ENCODE measurements at places on chromosomes 6 and 20. TPM values are rescaled to one million over a fixed set of nuclear protein-coding genes. Genes with fewer than 3 reads are reported as not detected.
A peak's percentile ranks its signal among the peaks of the same experiment; 100 is the strongest.

DNA sequence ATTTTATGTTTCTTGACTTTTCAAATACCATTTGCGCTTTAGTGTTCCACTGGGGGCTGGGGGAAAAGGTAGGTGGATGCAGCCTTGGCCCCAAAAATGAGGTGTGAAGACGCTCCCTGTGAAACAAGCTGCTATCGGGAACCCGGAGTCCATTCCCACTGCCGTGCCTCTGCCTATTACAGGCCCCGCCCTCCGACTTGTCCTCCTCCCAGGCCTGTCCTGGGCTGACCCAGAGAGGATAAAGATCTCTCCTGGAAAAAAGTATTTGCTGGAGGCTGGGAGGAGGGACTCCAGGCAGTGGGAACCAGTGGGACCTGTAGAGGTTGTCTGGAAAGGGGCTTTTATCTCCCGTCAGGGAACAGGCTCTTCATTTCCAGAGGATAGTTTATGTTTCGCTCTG lies 215.0 kb downstream of the SLC24A3 start:
- peak; percentile 60 for DNase-seq

DNA sequence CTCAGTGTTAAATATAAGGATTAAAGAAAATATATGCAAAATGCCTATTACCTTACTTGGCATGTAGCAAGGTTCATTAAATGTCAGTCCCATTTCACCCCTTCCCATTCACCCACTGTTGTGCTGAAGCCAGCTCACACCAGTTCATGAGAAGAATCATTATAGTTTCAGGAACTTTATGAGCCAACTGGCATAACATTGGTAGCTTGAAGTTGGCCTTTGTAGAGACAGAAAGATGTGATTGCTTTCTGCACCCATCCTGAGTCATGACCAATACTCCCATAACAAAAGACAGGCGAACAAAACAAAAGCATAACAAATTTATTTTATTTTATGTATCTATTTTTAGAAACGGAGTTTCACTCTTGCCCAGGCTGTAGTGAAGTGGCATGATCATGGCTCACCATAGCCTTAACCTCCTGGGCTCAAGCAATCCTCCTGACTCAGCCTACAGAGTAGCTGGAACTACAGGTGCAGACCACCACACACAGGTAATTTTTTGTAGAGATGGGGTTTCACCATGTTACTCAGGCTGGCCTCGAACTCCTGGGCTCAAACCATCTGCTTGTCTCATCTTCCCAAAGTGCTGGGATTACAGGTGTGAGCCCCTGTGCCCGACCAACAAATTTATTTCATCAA lies 17.6 kb upstream of the IER3 start:
- no peak for DNase-seq

GRCh38 chr6:44275271-44275748 lies 5.1 kb downstream of the TMEM151B start:
- no peak for DNase-seq

DNA sequence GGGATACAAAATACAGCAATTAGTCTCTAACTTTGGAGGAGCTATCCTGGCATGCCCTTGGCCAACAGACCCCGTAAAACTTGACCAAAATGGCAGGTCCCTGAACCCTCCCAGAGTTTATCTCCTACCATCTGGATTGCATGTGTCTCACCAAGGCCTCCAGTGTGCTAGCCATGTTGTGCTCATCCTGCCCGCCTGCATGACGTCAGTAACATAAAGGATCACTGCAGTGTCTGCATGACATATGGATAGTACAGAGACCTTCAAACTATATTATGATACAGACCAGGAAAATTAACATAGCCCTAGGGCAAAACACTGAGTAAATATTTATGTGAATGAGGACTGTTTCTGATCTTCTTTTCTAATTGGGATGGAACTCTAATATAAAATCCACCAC lies 25.3 kb downstream of the CPXM1 start:
- DNase-seq = no peak

- DNase-seq = no peak
Measured at GRCh38 chr6:148935705-148936435, 189.0 kb downstream of the UST start.

DNA sequence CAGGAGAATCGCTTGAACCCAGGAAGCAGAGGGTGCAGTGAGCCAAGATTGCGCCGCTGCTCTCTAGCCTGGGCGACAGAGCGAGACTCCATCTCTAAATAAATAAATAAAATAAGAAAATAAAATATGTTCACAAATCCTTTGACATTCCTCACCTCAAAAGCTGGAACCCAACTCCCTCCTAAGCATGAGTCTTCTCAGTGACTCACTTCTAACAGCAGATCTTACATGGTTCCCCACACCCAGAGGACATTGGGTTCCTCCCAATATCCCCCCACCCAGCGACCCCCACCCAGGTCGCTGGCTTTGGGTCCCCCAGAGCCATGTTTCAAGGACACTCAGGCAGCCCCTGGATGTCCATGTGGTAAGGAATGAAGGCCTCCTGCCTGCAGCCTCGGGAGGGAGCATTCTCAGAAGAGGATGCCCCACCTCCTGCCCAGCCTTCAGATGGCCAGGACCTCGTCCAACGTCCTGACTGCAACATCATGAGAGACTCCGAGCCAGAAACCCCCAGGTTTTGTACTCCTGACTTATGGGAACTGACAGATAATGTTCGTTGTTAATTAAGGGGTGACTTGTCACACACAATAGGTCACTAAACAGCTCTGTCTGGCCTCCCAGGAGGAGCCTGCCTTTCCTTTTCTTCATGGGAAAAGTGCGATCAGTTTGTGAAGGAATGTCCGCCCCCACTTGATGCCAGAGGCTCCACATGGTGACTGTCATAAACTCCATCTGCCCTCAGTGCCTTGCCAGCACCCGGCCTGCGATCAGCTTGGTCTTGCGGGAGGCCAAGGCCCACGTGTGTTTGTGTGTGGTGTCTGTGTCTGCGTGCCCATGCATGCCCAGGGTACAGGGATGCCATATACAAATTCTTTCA lies 10.1 kb upstream of the GMEB2 start:
- DNase-seq = no peak

- DNase-seq = no peak
Measured at GRCh38 chr6:106413016-106413415, 52.5 kb downstream of the CRYBG1 start.

- no peak for DNase-seq
Measured at GRCh38 chr6:148497257-148497656, 154.6 kb downstream of the SASH1 start.

DNA sequence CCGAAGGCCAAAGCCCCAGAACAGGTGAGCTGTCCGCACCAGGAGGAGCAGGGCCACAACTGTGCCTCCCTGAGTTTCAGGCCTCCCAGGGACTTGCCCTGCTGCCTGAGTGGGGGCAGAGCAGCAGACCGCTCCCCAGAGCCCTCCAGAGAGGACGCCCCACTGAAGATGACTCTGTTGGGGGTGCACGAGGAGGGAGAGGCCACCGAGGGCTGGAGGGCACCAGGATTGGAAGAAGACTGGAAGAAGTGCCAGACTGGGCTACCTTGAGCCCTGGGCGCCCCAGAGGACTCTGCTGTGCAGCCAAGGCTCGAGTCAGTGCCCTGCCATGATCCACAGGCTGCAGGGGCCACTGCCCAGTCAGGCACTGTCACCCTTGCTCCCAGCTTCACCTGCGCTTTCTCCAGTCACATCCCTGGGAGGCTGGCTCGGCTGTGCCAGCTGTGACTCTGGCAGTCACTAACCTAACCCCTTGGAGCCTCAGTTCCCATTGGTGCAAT lies 11.3 kb downstream of the CST7 start:
- DNase-seq = no peak

Gene PKHD1
- total RNA-seq = 3.5 TPM

Gene HLA-DQB1
- total RNA-seq = 2.0 TPM

- DNase-seq = peak; percentile 17
Measured at GRCh38 chr6:163634211-163635171, 220.0 kb downstream of the QKI start.

- no peak for DNase-seq
Measured at GRCh38 chr6:146741609-146742008, 142.8 kb downstream of the ADGB start.

Gene THBS2
- total RNA-seq = 23.5 TPM

- DNase-seq = no peak
Measured at GRCh38 chr20:48909910-48910309, 11.6 kb upstream of the ARFGEF2 start.

GRCh38 chr20:35199740-35200139 lies 26.8 kb upstream of the MMP24 start:
- DNase-seq = no peak

- no peak for DNase-seq
Measured at GRCh38 chr20:54920491-54920890, 445.1 kb downstream of the DOK5 start.

Gene GJA10
- total RNA-seq = not detected

Gene TLDC2
- total RNA-seq = not detected

Gene COL12A1
- 20.3 TPM for total RNA-seq

Gene ELOVL4
- total RNA-seq = not detected

Gene SPATA25
- not detected for total RNA-seq

Gene BCKDHB
- 16.7 TPM for total RNA-seq

Gene ENPP5
- total RNA-seq = 6.4 TPM

GRCh38 chr20:32855387-32855786 lies 3.3 kb upstream of the EFCAB8 start:
- DNase-seq = no peak

All from stomach (tissue), 19 donors.